AG04450 (cell line): ENCODE measurements at places on chromosomes 16 and 17.

DNA sequence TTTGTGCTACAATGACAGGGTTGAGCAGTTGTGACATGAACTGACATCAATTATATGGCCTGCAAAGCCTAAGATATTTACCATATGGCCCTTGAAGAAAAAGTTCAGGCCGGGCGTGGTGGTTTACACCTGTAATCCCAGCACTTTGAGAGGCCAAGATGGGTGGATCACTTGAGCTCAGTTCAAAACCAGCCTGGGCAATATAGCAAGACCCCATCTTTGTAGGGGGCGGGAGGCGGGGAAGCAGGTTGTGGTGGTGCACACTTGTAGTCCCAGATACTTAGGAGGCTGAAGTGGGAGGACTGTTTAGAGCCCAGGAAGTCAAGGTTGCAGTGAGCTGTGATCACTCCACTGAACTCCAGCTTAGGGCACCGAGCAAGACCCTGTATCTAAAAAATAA, 48.3 kb downstream of the STH start:
- DNase-seq: no peak

DNA sequence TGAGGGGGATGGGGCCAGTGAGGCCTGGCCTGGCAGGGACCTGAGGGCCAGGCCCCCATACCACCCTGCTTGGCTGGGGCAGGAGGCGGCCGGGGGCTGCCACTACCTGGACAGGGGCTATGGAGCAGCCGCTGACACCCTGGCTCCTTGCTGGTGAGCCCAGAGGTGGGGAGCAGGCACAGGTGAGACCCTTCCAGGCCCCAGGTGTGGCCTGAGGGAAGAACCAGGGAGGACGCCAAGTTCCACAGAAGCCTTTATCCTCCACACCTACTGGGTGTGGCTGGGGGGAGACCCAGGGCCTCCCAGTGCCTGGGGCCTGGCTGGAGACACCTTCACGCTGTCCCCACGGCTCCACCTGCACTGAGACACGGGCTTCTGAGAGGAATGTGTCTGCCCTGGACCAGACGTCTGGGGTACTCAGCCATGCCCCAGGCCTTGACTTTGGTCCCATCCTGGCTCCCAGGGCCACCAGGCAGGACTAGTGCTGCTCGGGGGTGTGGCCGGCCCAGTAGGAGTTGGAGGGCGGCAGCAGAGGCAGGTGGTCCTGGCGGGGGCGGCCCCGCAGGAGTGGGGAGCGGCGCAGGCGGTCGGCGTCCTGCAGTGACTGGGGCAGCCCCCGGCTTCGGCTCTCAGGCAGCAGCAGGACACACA, 4.7 kb downstream of the SLC22A31 start:
- no peak for DNase-seq

DNA sequence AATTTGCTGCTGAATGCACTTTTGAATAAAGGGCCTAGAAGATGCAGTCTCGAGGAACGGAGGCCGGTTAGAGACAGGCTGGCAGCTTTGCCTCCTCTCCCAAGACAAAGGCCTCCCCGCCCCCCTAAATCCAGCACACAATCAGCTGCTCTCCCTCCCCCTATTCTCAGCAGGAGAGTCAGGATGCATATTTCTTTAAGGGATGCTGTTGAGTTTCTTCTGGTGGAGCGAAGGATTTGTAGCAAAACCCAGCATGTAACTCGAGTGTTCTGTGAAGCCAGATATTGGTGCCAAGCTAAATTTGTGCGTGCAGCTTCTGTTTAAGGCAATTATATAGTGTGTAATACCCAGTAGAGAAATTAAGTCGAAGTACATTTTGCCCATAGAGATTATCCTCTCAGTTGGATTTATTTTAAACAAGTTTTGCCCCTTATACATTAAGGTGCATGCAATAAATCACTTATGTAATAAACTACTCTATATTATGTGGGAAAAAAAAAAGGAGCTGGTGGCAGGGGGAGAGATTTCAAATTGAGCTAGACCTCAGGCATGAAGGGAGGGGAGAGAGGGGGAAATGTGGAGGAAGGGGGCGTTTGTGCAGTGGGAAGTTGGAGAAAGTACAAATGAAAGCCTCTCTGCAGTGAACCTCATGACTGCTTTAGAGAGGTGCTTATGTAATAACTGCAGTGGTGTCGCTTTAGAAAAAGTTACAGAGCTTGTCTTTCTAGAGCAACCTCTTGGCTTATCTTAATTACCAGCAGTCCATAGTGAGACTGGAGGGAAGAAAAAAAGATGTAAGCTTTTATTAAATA, 599.2 kb downstream of the MAF start:
- DNase-seq: no peak

DNA sequence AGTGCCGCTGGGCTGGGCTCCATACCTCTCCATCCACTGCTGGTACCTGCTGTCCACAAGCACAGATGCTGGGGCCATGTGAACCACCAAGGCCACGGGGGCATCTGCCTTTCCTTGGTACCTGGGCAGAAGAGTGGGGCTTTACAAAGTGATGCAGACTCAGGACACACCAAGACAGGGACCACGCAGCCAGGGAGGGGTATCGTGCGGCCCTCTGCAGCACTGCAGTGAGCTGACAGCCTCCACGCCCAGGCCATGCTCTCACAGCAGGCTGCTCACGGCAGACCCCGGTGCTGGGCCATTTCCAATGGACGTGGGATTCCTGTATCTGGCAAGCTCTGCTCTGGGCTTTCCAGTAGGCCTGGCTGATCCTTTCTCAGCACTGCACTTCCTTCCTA, 14.4 kb downstream of the ELAC2 start:
- no peak for DNase-seq

DNA sequence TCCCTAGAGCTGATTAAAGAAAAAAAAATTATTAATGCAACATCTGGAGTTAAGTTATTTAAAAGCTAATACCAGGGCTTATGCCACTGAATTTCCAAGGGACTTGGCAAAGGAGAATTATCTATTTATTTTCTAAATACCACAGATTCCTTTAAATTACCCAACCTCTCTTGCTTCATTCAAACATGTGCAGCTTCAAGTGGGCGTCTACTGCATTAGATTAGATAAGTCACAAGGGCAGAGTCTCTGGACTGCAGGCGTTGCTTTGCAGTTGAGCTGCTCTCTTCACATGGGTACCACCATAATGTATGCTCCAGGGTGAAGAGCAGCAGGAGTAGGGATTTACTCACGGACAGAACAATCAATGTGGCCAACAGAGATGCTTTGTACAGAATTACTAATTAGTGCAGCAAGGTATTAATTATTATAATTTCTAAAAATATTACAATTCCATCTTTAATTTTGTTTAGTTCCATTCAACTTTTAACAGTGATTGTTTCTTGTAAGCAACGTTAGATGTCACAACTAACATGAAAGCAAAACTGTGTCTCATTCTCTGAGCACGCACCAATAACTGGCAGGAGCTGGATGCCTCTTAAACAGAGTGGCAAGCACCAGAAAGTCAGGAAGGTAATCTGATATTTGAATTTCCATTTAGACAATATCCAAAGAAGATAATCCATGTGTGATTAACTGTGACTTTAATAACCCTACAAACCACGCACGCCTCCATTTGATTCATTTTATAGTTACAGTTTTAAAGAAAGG, 214.2 kb downstream of the STX8 start:
- peak; percentile 67 for DNase-seq

- DNase-seq: no peak
These were observed 196.7 kb downstream of the CDH11 start for GRCh38 chr16:64925166-64925565.
